ENCODE measurements at places on chromosomes 5 and 9.

GRCh38 chr5:17257705-17258273 is 40.4 kb downstream of the BASP1 start:
- DNase-seq: peak; percentile 51

GRCh38 chr5:150778517-150779396 is at the start of gene SMIM3:
TSS of gene SMIM3 (plus strand) at chr5:150778757. CDS start at chr5:150795441, 16,684 bp downstream.
- DNase-seq: peak; percentile 77

- peak; percentile 88 for DNase-seq
Measured at GRCh38 chr9:88988796-88989641, 2.2 kb upstream of the S1PR3 start.

DNA sequence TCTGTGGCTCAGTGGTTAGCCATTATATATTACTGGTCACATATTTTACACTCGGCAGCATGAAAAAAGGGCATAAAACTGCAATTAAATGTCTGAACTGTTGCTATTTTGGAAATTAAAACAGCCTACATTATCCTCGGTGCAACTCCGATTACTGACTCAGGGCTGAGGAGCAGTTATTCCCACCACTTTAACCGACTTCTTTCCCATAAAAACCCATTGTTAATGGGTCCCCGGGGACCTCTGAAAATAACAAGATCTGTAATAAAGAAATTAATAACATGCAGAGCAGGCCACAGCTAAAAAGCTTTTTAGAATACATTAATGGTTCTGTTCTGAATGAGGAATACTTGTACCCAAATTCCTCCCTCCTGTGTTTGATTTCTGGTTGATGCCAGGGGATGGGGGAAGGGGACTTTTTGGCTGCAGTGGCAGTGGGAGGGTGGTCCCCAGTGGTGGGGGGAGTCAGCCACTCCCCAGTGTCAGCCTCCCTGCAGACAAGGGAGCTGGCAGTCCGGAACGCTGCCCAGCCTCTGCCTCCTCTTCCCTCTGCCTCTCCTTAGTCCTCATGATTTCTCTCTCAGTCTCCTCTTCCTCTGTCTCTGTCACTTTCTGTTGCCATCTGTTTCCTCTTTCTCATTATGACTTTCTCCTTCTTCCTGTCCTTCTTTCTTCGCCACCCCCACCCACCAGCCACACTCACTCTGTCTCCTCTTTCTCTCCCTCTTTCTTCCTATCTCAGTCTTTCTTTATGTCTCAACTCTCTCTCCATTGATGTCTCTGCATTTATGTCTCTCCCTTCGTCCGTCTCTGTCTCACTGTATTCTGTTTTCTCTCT is 59.0 kb upstream of the ZBTB43 start:
- no peak for DNase-seq

DNA sequence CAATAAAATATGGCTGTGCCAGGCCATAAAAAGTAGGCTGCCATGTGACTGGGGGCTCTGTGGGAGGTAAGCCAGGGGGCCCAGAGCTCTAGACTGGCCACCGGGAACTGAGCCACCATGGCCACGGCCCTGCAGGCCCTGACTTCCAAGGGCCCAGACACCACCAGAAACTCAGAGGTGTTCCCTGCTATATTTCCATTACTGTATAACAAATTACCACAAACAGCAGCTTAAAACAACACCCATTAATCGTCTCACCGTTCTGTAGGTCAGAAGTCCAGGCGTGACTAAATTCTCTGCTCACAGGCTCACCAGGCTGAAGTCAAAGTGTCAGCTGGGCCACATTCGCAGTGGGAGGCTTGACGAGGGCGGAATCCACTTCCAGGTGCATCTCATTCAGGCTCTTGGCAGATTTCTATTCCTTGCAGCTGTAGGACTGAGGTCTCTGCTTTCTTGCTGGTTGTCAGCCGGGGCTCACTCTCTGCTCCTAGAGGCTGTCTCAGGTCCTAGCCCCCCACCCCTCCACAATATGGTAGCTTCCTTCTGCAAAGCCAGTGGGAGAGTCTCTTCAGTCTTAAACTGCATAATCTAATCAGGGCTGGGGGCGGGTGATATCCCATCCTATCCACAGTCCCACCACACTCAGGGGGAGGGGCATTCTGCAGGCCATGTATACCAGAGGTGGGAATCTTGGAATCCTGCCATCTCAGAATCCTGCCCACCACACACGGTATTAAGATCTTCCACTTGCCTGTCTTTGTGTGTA is 125.4 kb downstream of the C5orf15 start:
- DNase-seq: no peak

- DNase-seq: no peak
Measured at GRCh38 chr9:131167146-131167692, 41.8 kb downstream of the NUP214 start.

DNA sequence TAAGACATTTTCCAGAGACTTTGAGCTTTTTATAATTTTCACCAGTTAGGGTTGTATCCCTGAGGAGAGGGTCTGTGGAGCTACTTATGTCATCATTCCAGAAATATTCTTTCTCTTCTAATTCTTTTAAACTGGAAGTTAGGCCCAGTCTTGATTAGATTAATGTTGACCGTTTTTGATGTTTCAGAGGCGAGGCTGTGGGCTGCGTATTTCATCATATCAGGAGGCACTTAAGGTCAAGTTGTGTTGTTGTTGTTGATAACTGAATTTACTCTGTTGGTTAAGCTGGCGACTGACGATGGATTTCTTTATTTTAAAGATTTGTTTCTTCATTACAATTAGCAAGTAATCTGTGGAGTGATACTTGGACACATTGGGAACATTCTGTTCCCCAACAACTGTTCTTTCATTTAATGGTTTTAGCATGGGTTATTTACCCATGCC is 20.1 kb downstream of the IPO11 start:
- DNase-seq: peak; percentile 22

DNA sequence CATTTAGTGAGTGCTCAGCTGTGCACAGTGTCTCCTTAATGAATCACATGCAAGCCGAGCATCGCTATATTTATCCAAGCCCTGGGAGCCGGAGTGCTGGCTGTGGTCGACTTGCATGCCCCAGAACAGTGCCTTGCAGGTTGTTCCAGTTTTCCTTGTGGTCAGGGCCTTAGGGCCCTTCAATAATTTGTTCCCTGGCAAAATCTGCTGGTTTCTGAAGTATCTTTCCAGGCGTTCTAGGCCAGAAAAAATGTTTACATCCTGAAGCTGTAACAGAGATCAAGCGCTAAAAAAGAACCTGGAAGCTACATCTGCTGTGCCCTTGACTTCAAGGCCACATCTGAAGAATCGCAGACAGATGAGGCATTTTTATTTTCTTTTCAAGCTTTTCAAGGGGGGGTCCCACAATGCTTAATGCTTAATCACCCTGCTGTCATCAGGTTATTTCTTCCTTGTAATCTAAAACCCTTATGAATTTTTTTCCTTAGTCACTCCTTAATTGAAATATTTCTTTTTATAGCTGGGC is 105.8 kb downstream of the DOCK2 start:
- peak; percentile 80 for DNase-seq

- no peak for DNase-seq
Measured at GRCh38 chr5:1368756-1369155, 23.9 kb upstream of the CLPTM1L start.

DNA sequence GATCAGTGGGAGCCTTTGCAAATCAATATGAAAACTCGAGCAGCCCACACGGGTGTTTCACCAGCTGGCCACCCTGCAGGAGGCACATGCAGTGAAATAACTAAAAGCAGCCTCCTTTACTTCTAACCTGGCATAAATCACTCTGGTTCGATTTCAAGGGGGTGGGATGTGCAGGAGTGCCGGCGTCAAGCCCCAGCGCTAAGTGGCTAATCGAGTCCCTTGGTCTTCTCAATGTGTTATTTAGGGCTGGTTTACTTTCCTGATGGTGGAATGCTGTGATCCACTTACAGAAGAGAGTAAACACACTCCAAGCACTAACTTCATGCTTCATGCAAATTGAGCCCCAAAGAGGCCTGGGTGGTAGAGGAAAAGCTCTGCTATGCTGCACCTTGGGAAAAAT is 109.4 kb downstream of the TMEM174 start:
- no peak for DNase-seq

DNA sequence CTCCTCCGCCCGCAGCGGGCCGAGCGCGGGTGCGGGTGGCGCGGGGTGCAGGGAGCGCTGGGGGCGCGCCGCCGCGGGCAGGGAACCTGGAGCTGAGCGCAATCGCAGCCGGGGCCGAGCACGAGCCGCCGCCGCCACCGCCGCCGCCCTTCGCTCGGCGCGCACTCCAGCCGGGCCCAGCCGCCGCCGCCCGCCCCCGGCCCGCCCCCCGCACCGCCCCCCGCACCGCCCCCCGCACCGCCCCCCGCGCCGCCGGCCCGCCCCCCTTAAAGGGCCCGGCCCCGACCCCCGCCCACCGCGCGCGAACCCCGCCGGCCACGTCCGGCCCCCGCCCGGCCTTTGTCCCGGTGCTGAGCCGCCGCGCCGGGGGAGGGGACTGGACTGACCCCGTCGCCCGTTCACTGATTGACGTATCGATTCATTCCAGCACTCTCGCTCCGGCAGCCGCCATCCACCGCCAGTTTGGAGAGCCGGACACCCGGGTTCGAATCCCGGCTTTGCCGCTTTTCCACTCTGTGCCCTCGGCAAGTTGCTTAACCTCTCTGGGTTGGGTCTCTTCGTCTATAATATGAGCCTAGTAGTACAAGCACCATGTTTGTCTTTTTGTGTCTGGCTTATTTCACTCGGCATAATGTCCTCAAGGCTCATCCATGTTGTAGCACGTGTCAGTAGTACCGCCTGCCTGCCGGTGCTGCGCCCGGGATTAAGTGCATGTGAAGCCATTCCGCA is at the start of gene SH3PXD2B:
Gene SH3PXD2B (minus strand): TSS at position 168 of the 729 bp plus-strand sequence. CDS start 173 bp downstream, outside the sequence.
- peak; percentile 54 for DNase-seq

- DNase-seq: no peak
Measured at GRCh38 chr5:172941067-172941516, 18.1 kb upstream of the RPL26L1 start.

DNA sequence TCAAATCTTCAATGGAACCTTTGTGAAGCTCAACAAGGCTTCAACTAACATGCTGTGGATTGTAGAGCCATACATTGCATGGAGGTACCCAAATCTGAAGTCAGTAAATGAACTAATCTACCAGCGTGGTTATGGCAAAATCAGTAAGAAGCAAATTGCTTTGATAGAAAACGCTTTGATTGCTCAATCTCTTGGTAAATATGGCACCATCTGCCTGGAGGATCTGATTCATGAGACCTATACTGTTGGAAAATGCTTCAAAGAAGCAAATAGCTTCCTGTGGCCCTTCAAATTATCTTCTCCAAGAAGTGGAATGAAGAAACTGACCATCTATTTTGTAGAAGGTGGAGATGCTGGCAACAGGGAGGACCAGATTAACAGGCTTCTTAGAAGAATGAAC is 54.7 kb upstream of the TTC39B start:
- peak; percentile 10 for DNase-seq

DNA sequence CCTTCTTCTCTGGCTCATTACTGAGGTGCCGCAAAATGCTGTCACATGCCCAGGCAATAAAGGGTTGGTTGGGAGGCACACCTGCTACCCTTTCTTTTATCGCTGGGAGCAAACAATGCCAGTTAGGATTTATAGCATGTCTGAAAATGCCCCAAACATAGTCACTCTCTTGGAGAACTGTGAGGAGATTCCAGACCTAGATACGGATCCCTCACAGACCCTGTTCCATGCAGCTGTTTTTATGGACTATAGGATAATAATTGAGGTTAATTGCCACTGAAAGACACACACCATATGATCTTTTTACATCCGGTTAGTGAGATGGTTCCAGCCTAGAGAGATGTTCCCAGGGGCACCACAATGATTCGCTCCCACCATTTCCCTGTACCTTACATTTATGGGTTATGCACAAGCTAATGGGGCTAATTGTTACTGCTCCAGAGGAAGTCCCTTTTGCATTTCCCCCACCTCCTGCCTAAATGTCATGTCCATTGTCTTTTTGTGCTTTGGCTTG is 318.1 kb downstream of the PIK3R1 start:
- no peak for DNase-seq

- DNase-seq: no peak
Measured at GRCh38 chr5:172956936-172957335, 2.3 kb upstream of the RPL26L1 start.

DNA sequence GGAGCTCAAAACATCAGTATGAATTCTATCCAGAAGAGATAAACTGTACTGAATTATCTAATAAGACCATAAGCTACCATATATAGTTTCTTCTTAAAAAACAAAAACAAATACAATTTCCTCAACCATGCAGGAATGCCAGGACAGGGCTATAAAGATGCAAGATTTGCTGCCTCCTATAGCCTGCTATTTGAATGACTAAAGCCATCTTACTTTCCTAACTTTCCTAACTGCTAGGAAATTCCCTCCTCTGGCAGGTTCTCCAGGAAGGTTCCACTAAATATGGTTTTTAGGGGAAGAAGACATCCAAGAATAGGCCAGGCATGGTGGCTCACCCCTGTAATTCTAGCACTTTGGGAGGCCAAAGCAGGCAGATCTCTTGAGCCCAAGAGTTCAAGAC is 15.1 kb downstream of the KIF27 start:
- no peak for DNase-seq

DNA sequence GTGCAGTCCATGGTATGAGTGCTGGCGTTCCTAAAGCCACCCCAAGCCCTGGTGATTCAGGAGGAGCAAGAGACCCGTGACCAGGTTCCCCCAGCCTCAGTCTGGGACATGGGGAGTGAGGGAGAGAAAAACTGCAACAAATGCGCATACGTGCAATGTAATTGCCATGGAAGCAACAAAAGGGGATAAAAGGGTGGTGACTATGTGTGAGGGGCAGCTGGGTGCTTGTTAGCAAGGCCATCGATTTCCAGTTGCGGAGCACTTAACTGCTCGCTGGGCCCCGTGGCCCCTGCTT is 709 bp upstream of the SH3PXD2B start:
- no peak for DNase-seq

DNA sequence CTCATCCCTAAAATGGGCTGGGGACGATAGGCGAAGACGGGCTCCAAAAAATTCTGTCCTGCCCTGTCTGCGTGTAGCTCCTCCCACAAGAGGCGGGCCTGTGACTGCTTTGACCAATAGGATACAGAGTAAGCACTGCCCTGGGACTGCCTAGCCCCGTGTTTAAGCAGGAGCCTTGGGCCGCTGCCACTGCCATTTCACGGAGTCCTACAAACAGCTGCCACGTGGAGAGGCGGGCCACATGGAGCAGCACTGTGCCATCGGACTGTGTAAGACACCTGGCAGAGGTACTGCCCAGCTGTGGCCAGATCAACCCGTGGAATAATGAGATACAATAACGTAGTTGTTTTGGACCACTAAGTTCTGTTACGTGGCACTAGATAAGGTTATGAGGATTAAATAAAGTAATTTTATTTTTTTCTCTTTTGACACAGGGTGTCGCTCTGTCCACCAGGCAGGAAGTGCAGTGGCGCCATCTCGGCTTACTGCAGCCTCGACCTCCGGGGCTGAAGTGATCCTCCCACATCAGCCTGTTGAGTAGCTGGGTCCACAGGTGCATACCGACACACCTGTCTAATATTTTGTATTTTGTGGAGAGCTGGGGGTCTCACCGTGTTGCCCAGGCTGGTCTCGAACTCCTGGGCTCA is 87.2 kb downstream of the LMNB1 start:
- DNase-seq: no peak

GRCh38 chr5:95808686-95809413 is 13.7 kb downstream of the GLRX start:
- peak; percentile 60 for DNase-seq

- DNase-seq: no peak
Measured at GRCh38 chr5:120016717-120017382, 387.5 kb downstream of the FAM170A start.

Measured in iris pigment epithelial cell (primary cell).